ENCODE measurements at places on chromosomes 16 and 17.

DNA sequence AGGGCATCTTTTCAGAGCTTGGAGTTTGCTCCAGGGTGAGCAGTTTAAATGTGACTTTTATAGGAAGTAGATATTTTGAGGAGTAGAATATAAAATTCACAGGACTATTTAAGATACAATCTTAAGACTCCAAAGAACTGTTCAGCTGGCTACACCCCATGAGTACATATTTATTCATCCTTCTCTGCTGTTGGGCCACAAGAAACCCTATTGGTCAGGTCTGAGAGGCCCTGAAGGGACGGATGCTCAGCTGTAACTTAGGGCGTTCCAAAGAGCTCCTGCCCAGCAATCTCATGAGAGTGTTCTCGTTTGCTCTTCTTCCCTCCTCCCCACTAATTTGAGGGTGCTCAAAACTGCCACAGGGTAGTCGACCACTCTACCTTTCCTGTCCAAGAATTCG, 7.3 kb downstream of the ST6GALNAC2 start:
- DNase-seq, result no peak

GRCh38 chr16:24116989-24117388, 139.1 kb upstream of the CACNG3 start:
- no peak for DNase-seq

DNA sequence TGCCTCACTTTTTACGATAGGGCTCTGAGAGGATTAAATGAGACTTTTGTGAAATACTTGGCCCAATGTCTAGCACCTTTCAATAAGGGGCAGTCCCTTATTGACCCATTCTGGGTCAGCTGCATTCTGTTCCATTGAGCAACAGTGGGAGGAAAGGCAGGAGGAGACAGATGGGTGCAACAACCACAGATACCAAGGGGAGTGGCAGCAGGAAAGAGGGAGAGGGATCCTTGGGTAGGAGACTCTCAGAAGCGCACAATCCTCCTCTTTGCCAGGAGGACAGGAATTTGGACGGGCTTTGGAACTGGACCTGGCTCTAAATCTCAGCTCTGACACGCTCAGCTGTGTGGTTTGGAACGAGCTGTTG, 3.5 kb downstream of the PIPOX start:
- no peak for DNase-seq

DNA sequence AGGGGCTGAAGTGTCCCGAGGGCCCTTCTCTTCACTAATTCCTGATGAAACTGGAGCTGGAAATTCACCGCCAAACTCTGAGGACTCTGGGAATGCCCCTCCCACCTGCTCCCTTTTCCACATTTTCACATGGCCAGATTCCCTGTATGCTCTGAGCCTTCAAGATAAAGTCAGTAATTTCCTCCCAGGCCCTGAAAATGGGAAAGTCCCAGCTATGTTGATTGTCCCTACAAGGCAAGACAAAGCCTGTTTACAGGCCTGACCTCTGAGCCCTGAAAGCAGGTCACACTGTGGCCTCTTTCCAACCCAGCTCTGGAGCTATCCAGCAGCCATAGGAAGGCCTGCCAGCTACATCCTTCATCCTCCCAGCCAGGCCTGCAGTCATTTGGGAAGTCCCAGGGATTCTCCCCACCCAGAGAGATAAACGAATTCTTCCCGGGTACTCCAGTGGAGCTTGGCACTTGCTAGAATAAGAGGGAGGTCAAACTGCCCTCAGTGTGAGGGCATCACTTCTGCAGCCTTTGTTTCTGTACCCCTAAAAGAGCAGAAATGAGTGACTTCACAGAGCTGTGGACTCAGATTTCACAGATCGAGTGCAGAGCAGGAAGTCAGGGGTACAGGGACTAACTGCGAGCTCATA, 19.6 kb upstream of the CCL2 start:
- DNase-seq, result peak; percentile 59

- peak; percentile 36 for DNase-seq
Measured at GRCh38 chr17:79974566-79975497, 60.8 kb downstream of the TBC1D16 start.

GRCh38 chr16:57540906-57541753, 1.3 kb upstream of the ADGRG5 start:
- DNase-seq, result peak; percentile 35

GRCh38 chr16:61148930-61149329, 887.3 kb downstream of the CDH8 start:
- DNase-seq, result no peak

DNA sequence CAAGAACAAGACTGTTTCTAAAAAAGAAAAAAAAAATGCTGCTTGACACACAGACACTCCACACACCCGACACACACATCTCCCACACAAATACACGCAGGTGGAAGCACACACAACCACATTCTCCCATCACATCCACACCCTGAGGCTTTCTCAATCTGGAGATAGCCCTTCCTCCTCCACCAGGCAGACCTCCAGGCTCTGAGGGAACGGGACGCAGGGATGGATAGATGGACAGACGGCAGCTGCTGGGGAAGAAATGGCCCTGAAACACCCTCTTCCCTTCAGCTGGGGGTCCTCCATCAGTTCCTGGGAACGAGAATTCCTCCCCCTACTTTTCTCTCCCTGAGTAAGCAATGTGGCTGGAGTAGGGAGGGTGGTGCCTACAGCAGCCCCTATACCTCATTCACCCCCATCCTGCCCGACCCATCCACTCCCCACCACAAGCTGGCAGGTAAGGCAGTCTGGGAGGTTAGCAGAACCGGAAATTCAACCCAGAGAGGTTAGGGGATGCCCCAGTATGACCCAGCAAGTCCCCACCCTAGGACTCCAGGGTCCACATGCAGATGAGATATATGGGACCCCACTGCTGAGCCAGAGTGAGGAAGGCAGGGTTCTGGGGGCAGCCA, 4.1 kb upstream of the LITAFD start:
- DNase-seq, result no peak

DNA sequence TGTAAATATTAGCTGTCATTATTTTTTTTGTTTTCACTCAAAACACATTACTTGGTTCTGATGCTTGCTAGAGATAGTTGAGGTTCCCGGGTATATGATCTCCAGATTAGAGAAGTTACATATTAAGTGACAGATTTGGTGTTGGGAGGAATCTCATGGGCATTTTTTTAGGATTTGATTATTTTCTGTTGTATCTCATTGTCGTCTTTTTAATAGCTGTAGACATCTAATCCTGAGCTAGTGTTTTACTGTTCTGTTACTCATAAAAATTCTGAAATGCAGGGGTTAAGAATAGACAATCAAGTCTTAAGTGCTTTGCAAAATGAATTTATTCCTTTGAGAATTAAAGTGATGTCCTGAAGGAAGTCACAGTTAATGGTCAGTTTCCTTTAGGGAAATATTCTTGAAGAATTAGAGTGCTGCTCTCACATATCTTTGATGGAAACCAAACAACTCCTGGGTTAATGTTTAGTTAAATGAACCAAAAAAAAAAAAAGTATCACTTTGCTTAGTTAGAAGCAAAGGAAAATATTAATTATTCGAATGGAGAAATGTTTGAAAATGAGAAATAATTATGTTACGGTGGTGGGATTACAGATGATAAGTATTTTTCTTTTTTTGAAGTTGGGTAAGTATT, 251.7 kb upstream of the CACNG5 start:
- DNase-seq, result no peak

GRCh38 chr16:11470676-11471415, 115.9 kb downstream of the LITAF start:
- DNase-seq, result no peak

DNA sequence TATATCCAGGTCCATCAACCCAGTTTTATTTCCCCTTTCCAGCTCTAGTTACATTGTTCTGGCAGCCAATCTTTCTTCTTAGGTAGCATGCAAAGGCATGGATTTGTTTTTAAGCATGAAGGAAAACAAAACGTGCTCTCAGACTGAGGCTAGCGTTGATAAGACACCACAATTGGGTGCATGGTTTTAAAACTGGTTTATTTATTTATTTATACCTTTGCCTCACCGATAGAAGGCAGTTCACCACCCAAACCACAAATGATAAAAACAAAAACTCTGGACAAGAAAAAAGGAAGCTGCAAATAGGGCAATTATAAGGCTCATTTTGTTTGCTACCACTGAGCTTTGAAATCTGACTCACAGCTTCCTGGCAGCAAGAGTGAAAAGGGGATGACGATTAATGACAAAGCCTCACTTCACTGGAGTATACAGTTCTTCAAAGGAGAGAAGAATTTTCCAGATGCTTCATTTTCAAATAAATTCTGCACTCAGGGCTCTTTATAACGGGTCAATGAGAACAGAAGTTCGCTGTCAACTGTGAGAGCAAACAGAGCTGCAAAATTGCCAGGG, 278.4 kb upstream of the IRX5 start:
- no peak for DNase-seq

DNA sequence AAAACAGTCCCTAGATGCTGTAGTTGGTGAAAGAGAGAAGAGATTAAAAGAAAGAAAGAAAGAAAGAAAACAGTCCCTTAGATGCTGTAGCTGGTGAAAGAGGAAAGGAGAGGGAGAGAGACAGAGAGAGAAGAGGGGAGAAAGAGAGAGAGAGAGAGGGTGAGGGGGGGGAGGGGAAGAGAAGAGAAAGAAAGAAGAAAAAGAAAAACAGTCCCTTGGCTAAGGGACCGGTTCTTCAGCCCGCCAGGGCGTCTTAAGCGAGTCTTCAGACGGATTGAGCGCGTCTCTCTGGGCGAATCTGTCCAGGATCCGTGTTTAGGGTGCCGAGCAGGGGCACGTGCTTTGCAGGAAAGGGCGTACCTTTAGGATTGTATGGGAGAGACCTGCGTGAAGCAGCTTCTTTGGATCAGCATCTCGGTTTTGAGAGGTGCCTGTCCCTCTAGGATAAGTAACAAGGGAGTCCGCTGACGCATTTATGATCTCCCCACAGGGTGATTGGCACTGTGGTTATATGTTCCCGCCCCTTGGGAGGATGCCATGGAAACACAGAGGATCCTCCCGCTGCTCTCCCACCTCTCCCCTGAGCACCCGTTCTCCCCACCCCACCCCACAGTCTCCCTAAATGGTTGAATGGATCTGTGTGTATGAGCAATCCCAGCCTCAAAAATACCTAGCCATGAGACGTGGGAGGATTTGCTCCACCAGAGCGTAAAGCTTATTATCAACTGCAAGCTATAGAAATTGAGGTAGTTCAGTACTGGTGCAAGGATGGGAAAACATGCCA, 16.7 kb downstream of the GNGT2 start:
- peak; percentile 51 for DNase-seq

DNA sequence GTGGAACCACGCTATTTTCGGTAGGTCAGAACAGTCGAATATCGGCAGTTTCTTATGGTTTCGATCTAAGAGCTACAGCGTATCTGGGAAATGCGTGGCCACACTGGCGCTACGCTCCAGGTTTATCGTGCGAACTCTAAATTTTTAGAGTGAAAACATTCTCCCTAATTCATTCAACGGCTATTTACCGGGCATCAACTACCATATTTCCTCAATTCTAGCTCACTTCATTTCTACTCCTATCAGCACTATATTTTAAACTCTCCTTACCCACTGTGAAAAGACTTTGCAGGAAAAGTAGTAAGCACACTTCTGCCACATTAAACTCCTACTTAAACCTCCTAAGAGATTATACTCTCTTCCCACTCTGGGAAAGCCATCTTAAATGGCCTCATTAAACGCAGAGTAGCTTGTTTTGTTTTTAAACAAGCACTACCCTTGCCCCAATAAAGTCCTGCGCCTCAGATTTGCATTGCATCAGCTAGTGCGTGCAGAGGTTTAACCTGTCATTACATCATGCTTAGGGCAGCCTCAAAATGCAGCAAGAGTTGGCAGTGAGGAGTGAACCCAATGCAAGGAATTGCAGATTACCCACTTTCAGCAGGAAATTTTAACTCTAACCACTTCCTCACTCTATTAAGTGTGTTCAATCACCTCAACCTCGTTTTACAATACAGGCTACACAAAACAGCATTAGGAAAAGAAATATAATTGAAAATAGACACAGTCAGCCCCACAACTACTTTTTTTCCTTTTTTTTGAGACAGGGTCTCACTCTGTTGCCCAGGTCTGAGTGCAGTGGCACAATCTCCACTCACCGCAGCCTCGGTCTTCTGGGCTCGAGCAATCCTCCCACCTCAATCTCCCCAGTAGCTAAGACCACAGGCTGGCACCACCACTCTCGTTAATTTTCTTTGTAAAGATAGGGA, 18.8 kb downstream of the SIAH1 start:
- no peak for DNase-seq

DNA sequence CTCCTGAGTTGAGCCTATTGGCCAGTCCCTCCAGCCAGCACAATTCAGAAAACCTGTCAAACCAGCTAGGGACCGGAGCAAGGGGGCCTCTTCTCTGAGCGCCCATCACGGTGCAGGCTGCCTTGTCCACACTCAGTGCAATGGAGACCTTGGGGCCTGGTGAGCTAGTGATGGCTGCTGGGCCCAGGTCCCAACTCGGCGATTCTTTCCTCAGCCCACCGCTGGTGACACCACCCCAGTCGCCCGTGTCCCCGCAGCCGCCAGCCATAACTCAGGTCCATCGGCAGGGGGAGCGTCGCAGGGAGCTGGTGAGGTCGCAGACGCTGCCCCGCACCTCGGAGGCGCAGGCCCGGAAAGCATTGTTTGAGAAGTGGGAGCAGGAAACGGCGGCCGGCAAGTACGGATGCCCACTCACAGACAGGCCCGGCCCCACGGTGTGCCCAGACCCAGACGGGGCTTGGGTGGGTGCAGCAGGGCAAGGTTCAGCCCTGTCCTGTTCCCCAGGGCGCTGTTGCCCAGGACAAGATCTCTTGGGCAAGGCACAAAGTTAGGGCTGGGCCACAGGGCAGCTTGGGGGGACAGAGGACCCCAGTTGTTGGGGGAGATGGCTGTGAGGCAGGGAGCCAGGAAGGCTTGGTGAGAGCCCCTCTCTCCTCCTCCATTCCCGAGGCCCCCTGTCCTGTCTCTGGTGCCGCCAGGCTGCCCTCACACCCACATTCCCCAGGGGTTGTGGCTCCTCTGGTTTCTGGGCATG, 10.8 kb downstream of the SMTNL2 start:
- DNase-seq, result no peak

DNA sequence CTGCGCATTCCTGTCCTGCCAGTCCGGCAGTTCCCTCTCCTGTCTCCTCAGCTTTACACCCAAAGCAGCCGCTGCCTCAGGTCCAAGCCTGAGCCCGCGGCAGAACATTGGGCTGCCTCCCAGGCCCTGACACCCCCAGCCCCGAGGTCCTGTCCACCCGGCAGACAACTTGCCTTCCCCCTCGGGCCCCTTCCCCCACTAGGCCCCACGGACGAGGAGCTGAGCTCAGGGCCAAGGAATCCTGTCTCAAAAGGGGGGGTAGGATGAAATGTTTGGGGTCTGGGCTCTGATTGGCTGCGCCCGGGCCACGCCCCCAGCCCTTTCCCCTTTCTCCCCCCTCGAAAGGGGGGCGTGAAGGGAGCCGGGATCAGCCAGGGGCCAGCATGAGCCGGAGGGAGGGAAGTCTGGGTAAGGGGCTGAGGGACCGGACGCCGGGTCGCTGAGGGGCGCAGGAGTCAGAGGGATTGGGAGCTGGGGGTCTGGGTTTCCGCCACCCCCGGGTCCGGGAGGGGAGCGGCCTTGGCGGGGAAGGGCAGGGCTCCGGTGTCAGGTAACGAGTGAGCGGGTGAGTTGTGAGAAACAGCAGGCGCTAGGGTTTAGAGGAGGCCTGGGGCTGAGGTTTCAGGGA, at the start of gene CTF1:
Gene CTF1, plus strand, starts transcription at position 354 of the 628 bp plus-strand sequence. Its CDS starts 30 bp downstream, at position 384.
- DNase-seq, result peak; percentile 91

DNA sequence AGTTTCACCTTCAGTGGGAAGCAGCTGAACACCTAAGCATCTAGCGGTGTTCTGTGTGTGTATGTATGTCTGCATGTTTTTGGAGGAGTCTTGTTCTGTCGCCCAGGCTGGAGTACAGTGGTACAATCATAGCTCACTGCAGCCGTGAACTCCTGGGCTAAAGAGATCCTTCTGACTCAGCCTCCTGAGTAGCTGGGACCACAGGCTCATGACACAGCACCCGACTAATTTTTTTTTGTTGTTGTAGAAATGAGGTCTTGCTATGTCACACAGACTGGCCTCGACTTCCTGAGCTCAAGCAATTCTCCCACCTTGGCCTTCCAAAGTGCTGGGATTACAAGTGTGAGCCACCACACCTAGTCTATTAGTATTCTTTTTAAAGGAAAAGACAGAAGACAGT, 30.2 kb upstream of the FAAP100 start:
- no peak for DNase-seq
